Sigmoid colon (tissue), 7 donors: ENCODE measurements at places on chromosomes 13 and 19. TPM values are rescaled to one million over a fixed set of nuclear protein-coding genes. Genes with fewer than 3 reads are reported as not detected.

The CYP4F8 gene
- total RNA-seq, result not detected

The ZNF530 gene
- total RNA-seq, result 1.2 TPM

The PEAK3 gene
- total RNA-seq, result 0.82 TPM

The FAAP24 gene
- total RNA-seq, result 1.4 TPM

The ZNF813 gene
- 3.1 TPM for total RNA-seq

The TSSK6 gene
- 1.4 TPM for total RNA-seq

The ELSPBP1 gene
- not detected for total RNA-seq

The RASGRP4 gene
- total RNA-seq, result 3.5 TPM

The ZNF793 gene
- total RNA-seq, result 6.1 TPM

The RXFP2 gene
- total RNA-seq, result not detected

The TPRX1 gene
- not detected for total RNA-seq

The MATK gene
- total RNA-seq, result not detected

The ZNF382 gene
- 18.3 TPM for total RNA-seq

The LHFPL6 gene
- total RNA-seq, result 41.7 TPM
